ENCODE measurements at places on chromosomes 7 and 10.

- no peak for DNase-seq
Observed at GRCh38 chr10:31762316-31762715, 166.3 kb downstream of the ARHGAP12 start.

DNA sequence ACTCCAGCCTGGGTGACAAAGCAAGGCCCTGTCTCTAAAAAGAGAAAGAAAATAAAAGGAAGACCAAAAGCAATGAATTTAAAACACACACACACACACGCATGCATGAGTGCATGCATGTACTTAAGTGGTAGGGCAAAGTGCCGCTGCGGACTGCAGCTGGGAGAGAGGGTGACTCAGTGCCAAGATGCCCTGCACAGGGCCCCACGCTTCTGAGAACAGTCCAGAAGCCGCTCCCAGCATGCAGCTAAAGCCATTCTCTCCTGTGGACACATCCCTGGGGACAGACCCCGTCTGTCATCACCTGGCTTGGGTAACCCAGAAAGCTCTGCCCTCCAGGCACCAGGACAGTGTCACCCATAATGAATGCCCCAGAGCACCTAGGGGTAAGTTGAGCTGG is 61.0 kb upstream of the MYL10 start:
- DNase-seq = no peak

DNA sequence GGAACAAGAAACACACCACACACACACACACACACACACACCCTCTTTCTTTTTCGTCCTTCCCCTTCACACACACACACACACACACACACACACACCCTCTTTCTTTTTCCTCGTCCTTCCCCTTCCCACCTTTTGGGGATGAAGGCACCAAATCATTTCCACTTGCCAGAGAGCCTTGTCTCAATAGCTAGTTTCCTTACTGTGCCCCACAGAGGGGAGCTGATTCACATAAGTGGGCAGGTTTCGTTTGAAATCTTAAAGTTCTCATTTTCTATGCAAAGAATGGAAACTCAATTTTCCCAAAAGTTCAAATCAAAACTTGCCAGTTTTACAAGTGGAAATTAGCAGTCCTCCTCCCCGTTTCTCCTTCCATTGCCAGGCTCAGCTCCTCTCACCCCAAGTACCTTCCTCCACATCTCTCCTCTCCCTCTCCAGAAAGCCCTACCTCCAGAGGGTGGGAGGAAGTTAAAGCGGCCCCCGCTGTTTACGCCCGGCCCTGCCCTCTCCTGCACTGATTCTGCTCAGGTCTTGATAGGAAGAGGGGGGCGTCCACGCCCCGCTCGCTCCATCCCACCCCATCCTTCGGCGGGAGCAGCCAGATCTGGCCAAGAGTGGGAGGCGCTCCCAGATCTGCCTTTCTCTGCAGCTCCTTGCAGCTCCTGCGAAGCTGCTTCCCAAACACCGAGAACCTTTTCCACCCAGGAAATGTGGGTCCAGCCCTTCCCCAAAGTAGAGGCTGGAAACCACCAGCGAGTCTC is 1.3 kb downstream of the CTTNBP2 start:
- peak; percentile 33 for DNase-seq

GRCh38 chr7:13416071-13416470 is 573.4 kb downstream of the ETV1 start:
- DNase-seq = peak; percentile 50

DNA sequence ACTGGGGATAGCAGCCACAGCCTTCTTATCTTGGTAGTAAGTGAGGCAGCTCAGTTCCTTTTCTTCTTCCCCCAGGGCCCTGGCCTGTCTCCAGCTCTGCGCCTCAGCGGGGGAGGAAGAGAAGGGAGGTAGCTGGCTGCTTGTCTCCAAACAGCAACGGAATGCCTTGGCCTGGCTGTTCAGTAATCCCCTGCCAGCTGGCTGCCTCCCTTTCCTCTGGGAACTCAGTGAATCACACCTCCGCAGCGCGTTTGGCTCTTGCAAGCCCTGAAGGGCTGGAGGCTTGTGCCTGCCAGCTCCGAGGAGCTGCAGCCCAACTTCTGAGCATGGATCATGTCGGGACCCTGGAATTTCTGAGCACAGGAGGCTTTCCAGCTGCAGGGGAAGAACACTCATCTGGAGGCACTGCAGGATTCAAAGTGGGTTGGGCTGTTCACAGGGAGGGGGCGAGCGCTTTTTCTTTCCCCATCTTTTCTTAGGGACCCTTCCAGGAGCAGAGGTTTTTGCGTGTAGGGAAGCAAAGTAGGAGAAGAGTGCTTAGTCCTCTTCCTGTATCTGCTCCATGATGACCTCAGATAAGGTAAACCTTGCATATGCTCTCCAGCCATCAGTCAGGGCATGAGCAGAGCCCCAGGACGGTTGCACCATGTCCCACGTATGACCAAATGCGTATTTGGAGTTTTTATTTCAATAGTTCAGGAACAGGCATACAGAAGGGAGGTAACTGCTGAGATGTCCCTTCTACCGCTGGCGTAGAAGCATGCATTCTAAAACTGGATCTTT is 253.2 kb upstream of the INHBA start:
- peak; percentile 98 for DNase-seq

- no peak for DNase-seq
Observed at GRCh38 chr10:104904753-104905323, 263.7 kb downstream of the SORCS3 start.

GRCh38 chr10:87750001-87750671 is 67.9 kb downstream of the ATAD1 start:
- DNase-seq = peak; percentile 53

- no peak for DNase-seq
Observed at GRCh38 chr10:667096-667495, 22.4 kb downstream of the DIP2C start.

DNA sequence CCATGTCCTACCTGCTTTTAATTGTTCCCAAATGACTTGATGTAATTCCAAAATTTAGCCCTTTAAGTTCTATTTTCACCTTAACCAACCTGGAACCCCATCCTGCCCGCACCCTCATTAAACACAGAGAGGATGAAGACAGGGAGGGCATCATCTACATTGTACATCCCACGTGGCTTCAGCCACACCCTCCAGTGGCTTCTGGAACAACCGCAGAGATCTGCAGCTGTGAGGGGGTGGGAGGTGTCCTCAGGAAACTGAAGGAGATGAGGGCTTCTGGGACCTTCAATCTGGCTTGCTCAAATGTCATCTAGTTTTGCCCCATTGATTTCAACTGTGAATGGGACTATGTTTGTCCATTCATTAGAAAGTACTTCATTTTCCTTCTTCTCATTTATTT is 39.0 kb downstream of the AKR1B1 start:
- no peak for DNase-seq

- DNase-seq = no peak
Observed at GRCh38 chr7:9240001-9240400, 806.6 kb downstream of the NXPH1 start.

All from HT1080 (cell line).